CD4-positive, alpha-beta T cell (primary cell): ENCODE measurements at places on chromosomes 5 and 9. TPM values are rescaled to one million over a fixed set of nuclear protein-coding genes. Genes with fewer than 3 reads are reported as not detected.

Gene CCL27
- not detected for total RNA-seq

Gene ANKRD20A1
- 1.6 TPM for total RNA-seq

Gene CDK5RAP2
- 55.0 TPM for total RNA-seq

Gene IL5
- not detected for total RNA-seq

Gene PHF24
- total RNA-seq = not detected

Gene ZDHHC11B
- 14.8 TPM for total RNA-seq

Gene PSAT1
- total RNA-seq = 0.30 TPM

DNA sequence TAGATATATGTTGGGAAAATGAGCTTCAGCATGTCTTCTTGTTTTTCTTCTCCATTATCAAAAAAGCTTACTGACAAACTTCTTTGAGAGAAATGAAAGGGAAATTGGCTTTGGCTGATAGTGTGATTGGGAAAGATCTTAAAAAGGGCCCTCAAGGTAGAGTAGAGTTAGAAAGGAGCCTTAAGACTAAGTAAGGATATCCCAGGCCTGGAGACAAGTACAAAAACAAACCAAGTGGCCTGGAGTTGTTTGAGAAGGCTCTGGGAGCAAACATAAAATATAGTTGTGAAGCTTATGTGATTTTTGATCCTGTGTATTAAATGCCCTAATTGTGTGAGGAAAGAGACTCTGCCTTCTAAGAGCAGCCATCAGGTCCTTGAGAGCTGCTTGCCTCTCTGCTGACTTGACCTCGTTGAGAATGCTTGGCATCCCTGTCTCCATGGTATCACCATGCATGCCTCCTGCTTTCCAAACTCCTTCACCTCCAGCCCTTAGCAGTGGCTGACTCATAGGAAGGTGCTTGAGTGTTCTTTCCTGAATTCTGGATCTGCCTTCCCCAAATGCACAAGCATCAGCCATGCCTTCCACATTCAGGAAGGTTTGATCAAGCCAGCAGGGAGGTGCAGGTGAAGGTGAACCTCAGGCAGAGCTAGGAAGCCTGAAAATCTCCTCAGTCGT is 78.9 kb downstream of the SMARCA2 start:
- DNase-seq = no peak

GRCh38 chr5:78760770-78761169 is 112.2 kb upstream of the LHFPL2 start:
- DNase-seq = no peak

GRCh38 chr9:684054-684890 is 157.2 kb upstream of the DMRT1 start:
- no peak for DNase-seq

DNA sequence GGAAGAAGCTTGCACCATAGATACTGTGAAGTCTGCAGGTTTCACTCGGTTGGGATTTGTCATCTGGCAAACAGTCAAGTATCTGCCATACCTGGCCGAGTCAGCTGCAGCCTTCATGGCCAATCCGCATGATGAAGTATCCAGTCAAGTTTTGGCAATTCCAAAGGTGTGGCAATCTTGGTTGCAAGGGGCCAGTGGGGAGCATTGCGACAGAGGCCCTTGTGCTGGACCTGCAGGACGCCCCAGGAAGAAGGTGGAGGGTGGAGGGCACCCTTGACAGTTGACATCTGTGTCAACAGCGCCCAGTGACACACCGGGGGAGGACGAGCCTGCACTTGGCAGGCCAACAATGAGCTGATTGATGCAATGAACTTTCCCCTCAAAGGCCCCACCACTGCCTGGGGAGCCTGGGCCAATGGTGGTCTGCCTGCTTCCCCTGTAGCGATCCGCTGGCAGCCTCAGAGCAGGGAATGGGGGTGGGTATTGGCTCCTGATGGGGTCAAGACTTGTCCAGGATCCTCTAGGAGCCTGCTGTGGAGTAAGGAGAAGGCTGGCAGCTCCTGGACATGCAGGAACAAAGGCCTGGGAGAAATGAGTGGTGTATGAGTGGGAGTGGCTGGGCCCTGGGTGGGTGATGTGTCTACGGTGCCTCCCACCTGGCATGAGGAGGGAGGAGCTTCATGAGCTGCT is 122.8 kb upstream of the PITX1 start:
- DNase-seq = no peak

DNA sequence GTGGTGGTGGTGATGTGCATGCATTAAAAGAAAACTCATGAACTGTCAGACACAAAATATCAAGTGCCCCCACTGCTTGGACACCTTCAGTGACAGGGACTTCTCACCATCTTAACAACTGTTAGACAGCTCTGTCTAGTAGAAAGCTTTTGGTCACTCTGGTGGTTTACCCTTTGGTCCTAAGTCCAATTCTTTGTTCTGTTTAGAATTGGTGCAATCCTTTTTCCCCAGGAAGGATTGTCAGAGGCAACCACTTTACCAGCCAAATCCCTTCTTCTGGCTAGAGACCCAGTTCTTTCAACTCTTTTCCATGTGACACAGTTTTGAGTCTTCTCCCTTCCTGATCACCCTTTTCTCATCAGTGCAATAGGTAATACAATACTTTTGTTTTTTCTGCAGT is 140.2 kb downstream of the SEC61B start:
- no peak for DNase-seq

DNA sequence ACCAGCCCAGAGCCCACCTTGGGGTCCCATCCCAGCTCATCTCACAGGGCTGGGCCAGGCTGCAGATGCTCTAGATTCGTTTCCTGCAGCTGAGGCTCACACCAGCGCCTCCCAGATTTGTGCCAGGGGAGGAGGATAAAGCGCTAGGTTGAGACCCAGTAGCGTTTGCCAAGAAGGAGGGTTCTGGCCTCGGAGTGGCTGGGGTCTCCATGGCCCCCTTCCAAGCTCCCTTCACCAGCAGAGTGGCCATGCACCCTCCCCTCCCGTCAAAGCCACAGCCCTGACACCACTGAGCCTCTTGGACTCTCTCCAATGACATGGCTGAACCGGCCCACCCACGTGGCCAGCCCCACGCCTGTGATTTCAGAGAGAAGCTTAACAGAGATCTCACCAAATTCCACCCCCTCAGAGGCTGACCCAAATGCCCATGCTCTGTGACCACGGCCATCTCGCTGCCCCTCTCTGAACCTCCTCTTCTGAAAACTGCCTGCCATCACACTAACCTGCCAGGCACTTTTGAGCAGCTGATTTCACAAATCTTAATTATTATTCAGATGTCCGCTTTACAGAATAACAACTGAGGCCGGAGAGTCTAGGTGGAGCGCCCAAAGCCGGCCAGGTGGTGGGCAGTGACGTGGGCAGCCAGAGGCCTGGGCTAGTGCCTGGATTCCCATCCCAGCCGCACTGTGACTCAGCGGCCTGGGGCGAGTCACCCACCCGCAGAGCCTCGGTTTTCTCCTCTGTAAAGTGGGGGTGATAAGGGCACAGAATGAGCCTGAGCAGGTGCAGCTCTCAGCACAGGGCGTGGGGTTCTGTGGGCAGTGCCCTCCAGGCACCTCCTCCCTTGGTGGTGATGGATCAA is 155.7 kb downstream of the C9orf50 start:
- no peak for DNase-seq

GRCh38 chr5:164000241-164000640 is 494.8 kb downstream of the MAT2B start:
- DNase-seq = no peak

DNA sequence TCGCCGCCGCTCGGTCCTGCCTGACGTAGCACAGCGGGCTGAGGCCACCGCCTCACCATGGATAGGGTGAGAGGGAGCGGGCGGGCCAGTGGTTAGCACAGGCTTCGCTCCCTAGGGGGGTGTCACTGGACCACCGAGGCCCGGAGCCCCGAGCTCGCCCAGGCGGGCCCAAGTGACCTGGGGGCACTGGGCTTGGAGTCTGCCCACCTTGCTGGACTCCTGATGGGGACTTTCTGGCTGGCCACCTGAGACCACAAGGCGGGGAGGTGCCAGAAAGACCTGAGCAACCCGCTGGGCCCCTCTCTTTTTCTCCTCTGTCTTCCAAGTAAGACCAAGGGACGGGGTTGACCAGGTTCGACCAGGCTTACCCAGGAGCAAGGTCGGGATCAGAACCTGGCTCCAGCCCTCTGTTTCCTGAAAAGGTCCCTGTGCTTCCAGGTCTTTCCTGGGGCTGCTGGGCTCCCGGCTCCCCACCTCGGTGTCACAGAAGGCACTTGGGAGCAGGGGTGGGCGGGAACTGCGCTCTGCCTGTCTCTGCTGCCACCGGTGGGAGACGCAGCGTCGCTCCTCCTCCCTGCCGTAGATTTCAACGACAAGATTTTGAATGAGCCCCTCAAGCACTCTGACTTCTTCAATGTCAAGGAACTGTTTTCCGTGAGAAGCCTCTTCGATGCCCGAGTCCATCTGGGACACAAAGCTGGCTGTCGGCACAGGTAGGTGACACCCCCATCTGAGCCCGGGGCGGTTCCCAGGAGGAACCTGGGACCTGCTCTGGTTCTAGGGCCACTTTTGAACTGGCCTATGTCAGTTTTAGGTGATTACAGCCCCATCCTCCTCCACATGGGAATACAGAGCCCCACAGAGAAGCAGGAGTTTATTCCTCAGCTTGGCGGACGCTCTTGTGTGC is 1.0 kb downstream of the MRPS2 start:
- peak; percentile 37 for DNase-seq

DNA sequence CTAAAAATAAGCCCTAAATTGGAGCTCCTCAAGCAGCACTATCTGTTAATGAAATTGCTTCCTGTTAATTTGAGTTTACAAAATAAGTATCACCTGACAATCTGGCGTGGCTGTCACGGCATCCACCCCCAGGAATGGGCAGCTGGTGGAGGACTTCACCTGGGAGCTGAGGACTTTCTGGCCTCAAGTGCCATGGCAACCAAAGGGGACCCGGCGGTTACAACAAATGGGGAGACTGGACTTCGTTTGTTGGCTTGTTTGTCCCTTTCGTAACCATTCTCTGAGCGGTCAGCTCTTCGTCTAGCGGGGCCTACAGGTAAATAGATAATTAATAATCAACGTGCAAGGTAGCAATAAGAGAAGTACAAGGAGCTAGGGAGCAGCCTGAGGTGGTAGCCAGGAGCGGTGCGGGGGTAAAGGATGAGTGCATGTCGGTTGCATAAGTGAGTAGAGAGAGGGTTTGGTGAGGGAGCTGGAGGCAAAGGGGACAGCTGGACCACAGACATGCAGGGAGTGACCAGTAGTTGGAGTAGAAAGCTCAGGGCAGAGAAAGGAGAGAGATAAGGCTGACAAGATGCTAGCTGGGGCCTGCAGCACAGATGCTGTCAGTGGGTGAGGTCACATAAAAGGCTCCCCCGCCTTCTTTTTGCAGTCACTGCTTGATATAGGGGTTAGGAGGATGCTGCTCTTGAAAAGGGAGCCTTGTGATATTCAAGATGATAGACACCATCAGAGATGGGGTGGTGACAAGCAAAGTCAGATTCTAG is 62.5 kb downstream of the HSPA4 start:
- no peak for DNase-seq

GRCh38 chr5:158881091-158881880 is 218.4 kb downstream of the EBF1 start:
- DNase-seq = no peak

GRCh38 chr5:177546258-177546741 is 8.1 kb downstream of the FAM193B start:
- no peak for DNase-seq

GRCh38 chr5:62306323-62306895 is 403 bp downstream of the KIF2A start:
- DNase-seq = no peak

GRCh38 chr9:136881691-136882108 is 4.6 kb upstream of the TRAF2 start:
- peak; percentile 20 for DNase-seq

DNA sequence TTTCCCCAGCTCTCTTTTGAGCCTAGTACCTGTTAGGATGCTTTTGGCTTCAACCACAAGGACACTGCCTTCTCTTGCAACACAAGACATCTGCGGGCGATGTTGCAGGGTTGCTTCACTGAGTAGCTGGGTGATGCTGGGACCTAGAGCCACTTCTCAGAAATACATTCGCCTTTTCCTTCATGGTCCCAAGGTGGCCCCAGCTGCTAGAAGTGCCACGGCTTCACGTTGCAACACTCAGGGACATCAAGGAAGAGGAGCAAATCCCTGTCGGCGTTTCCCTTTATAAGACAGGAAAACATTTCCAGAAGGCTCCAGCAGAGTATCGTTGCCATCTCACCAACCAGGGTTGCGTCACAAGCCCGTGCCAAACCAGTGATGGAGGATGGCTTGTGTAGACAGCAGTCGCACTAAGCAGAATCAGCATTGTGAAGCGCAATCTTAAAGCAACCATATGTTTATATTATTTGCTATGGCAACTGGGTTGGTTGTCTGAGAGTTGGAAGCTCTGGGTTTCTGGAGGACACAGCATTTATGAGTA is 62.7 kb downstream of the ANKRD33B start:
- DNase-seq = no peak

- DNase-seq = no peak
Observed at GRCh38 chr5:6634788-6635430, 1.7 kb downstream of the SRD5A1 start.

GRCh38 chr5:14397717-14398116 is 183.9 kb upstream of the OTULINL start:
- no peak for DNase-seq
